CD4-positive, CD25-positive, alpha-beta regulatory T cell (primary cell): ENCODE measurements at places on chromosomes 4 and X. TPM values are rescaled to one million over a fixed set of nuclear protein-coding genes. Genes with fewer than 3 reads are reported as not detected.

MAGEA1 gene
- polyA plus RNA-seq = not detected

MYOZ2 gene
- 0.24 TPM for polyA plus RNA-seq

RIPPLY1 gene
- not detected for polyA plus RNA-seq

ERCC6L gene
- polyA plus RNA-seq = 0.69 TPM

- no peak for DNase-seq
Observed at GRCh38 chr4:158443731-158444130, 78.0 kb upstream of the RXFP1 start.

DNA sequence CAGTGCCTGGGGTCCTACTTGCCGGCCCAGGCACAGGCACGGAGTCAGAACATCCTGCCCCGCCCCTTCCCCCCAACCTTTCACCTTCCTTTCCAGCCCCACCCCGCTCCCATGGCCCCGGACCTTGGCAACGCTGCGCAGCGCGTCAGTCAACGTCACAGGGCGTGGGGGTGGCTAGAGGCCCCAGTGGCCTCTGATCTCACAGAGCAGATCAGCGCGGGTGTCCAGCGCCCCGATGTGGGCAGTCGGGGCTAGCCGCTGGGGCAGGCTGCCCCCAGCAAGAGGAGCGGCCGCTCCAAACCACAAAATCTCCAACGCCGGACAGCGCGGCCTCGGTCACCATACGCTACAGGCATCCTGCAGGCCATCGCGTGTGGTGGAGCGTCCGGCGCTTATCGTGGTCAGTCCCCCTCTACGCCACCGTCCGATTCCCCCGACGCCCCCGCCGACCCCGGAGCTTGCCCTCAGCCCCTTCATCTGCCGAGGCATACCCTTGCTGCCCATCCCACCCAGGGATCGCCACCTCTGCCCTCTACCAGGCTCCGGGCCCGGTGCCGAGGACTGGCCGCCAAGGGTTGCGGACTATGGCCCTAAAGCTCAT, 69.6 kb upstream of the APOOL start:
- no peak for DNase-seq

DNA sequence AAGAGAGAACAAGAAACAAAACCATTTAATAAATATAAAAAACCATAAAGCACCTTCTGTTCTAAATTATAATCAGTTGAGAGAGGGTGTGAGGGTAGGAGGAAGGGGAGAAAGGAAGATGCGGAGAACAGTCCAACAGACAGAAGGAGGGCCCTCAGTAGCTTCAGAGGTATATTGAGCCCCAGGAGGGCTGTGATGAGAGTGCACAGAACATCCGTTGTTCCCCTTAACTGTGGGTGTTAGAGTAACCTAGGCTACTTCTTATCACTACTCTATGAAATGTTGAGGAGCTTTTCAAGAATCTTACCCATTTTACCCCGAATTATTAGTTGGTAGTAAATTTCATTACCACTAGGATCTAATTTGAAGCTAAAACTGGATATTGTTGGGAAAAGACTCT, 13.8 kb downstream of the GPC3 start:
- no peak for DNase-seq

DNA sequence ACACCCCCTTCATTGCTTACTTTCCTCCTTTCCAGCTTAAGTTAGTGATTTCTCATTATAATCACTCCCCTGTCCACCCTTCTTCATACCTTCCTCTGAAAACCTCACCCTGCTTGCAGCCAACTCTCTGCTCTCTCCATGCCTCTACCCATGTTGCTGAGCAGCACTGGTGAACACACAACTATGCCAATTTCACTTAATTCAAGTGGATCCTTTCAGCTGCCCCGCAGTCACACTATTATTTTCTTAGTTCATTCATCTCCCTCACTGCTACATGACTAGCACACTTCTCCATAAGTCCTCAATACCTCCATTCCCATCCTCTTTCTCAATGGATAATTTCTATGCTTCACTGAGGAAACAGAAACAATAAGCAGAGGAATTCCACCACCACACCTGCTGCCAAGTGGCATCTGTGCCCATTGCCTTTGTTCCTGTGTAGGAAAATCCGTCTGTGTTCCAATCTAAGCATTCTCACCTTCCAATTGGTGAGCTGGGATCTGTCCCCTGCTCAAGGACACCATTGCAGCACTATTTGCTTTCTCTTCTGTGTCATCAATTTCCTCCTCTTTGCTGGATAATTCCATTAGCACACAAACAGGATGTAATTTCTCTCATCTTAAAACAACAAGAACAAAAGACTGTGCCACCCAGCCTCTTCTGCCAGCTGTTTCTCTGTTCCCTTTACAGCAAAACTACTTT, 25.2 kb upstream of the PRSS48 start:
- DNase-seq = no peak

GRCh38 chr4:147539959-147540358, 59.1 kb downstream of the EDNRA start:
- no peak for DNase-seq
